CD4-positive, alpha-beta T cell (primary cell): ENCODE measurements at places on chromosomes 7 and 10. TPM values are rescaled to one million over a fixed set of nuclear protein-coding genes. Genes with fewer than 3 reads are reported as not detected.

CELF2 gene
- 197 TPM for total RNA-seq

CCDC3 gene
- 0.08 TPM for total RNA-seq

APBB1IP gene
- total RNA-seq = 44.5 TPM

ZPBP gene
- total RNA-seq = not detected

SDK1 gene
- total RNA-seq = 1.1 TPM

SNX10 gene
- total RNA-seq = 5.8 TPM

SYT15B gene
- total RNA-seq = 0.08 TPM

FFAR4 gene
- not detected for total RNA-seq

SH2D4B gene
- 0.31 TPM for total RNA-seq

CYP26C1 gene
- total RNA-seq = 0.14 TPM
